Stimulated activated CD8-positive, alpha-beta memory T cell treated with anti-CD3 and anti-CD28 coated beads, Interleukin-7, amount 100 ng/mL, for 24 hours (primary cell): ENCODE measurements at places on chromosomes 6 and 20.

- no peak for DNase-seq
Observed at GRCh38 chr20:35576816-35577215, 34.9 kb downstream of the ERGIC3 start.

DNA sequence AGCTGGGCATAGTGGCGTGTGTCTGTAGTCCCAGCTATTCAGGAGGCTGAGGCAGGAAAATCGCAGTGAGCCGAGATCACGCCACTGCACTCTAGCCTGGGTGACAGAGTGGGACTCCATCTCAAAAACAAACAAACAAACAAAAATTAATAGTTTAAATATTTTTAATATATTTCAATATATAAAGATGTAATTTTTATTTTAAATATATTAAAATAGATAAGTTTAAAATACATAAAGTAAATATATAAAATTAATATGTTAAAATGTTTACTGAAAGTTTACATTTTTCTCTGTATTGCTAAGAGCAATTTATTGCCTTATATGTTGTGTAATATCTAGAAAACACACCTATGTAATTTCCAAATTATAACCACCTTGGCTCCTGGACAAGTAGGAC lies 44.7 kb upstream of the ESR1 start:
- no peak for DNase-seq

DNA sequence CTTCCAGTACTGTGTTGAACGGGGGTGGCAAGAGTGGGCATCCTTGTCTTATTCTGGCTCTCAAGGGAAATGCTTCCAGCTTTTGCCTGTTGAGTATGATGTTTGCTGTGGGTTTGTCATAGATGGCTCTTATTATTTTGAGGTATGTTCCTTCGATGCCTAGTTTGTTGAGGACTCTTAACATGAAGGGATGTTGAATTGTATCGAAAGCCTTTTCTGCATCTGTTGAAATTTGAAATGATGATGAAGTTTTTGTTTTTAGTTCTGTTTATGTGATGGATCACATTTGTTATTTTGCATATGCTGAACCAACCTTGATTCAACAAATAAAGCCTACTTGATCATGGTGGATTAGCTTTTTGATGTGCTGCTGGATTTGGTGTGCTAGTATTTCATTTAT lies 48.0 kb downstream of the RPRD1B start:
- no peak for DNase-seq

DNA sequence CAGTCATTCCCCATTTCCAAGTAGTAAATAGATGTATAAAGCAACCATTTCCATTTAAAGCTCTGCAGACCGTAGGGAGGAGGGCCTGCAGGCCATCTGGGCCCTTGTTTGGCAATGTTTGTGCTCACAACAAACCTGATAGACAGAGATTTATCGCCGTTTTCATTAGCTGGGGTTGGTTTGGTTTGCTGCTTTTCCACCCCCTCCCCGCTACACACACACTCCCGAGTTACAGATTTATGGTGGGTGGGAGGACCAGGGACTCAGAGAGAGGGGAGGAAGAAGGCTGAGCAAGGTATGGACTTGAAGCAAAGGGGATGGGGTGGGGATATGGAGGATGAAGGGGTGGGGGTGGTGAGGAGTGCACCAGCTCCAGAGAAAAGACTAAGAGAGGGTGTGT lies 36.6 kb upstream of the FOXP4 start:
- DNase-seq = no peak

DNA sequence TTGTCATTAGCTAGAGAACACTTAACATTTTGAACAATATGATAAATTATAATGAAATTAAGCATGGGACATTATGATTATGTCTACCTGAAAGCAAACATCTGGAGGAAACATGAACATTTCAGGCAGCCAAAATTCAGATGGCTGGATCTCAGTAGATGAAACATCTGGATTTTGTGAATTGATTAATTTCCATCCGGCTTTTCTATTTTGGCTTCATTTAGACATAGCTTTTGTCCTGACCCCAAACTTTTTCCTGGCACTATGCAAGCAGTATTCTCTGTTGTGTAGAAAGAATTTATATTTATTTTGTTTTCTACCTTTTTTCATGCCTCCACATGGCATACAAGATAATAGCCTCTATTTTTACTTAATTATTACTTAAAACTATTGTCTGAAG lies 186.3 kb downstream of the OGFRL1 start:
- DNase-seq = no peak

DNA sequence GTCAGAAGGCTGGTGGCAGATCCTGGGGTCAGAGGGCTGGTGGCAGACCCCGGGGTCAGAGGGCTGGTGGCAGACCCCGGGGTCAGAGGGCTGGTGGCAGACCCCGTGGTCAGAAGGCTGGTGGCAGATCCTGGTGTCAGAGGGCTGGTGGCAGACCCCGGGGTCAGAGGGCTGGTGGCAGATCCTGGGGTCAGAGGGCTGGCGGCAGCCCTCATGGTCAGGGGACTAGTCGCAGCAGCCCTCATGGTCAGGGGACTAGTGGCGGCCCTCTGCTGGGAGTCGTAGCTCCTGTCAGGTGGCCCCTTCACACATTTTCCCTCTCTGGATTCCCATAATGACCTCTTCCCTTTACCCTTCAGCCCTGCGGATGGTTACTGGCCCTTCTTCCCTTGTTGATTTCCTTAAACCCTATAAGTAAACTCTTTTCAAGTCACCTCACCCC lies 86.7 kb downstream of the CDC5L start:
- DNase-seq = no peak

- DNase-seq = no peak
Observed at GRCh38 chr20:6074145-6074561, 20.3 kb upstream of the LRRN4 start.

DNA sequence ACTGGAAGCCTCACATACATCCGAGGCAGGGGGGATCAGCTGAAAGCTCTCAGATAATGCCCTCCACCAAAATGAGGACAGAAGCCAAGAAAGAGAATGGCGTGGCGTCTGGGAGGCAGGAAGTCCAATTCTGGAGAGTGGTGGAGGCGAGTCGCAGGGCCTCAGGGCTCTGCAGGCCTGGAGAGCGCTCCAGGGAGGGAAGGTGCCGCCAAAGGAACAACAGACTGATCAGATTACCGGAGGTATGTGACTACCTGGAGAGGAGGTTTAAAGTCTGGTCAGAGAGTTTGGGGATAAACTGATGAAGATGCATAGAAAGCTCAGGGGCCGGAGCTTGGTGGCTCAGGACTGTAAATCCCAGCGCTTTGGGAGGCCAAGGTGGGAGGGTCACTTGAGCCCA lies 11.2 kb upstream of the IP6K3 start:
- no peak for DNase-seq

DNA sequence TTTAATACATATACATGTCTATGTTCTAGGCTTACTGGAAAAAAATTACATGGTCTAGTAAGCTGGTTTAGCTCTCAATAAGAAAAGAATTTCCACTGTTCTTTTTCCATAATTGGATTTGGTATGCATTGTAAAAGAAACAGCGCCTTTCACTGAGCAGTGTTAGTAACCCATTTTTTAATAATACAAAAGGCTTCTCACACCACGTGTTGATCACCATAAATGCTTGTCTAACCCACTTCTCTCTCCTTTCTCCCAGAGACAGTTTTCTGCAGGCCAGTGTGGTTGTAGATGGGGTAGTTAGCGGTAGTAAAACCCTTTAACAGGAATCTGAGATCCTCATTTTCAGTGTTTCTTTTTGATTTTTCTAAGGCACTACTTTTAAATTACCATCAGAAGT lies 348.7 kb upstream of the MANEA start:
- no peak for DNase-seq

GRCh38 chr6:116010790-116011401 lies 49.8 kb downstream of the FRK start:
- peak; percentile 5 for DNase-seq

GRCh38 chr6:47785182-47785581 lies 3.4 kb downstream of the OPN5 start:
- DNase-seq = no peak

DNA sequence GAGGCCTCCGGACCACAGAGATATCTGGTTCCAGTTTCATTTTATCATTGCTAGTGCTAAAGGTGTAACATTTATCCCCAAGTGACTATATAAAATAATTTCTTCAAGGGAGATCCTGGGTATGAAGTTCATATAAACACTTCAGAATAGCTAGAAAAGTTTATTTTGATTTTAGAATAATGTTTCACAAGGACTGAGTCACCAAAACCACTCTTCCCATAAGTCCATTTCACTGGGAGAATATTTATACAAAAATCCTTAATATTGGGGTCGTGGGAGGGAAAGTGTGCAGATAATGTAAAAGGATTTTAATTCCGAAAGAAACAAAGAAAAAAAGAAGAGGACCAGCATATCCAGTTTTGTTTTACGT lies 128.1 kb downstream of the ISM1 start:
- DNase-seq = no peak

DNA sequence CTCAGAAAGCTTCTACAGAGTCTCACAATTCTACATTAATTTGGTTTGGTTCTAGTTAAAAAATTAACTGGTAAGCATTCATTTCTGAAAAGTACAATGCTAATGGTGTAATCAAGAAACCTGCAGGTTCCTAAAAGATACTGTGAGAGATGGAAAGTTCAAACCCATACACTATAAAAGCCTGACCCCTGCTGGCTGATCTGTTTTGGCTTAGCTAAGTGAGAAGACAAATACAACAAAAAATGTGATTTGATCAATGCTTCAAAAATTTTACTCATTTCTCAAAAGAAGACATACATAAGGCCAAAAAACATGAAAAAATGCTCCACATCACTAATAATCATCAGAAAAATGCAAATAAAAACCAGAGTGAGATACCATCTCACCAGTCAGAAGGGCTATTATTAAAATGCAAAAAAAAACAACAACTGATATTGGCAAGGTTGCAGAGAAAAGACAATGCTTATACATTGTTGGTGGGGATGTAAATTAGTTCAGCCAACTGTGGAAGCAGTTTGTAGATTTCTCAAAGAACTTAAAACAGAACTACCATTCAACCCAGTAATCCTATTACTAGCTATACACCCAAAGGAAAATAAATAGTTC lies 102.8 kb downstream of the MOXD1 start:
- DNase-seq = no peak

- DNase-seq = no peak
Observed at GRCh38 chr6:24490948-24491347, 1.6 kb upstream of the GPLD1 start.

- no peak for DNase-seq
Observed at GRCh38 chr6:143504369-143504768, 7.2 kb downstream of the FUCA2 start.

- DNase-seq = no peak
Observed at GRCh38 chr6:137496368-137496767, 2.2 kb upstream of the OLIG3 start.

DNA sequence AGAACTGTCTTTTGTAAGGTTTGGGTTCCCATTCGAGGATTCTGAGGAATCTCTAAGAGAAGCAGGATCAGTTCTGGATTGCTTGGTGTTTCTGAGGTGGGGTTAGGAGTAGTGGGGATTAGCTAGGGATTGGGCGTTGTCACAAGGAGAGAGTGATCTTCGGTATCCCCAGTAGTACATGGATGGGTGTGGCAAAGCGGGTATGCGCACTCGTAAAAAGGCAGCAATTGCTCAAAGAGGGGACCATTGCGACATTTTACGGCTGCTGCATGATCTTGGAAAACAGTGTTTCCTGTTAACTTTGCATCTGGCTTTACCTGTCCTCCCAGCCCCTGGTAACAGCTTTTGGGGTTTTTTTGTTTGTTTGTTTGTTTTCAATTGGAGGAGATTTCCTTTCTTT lies 9.7 kb upstream of the ZSCAN9 start:
- no peak for DNase-seq

DNA sequence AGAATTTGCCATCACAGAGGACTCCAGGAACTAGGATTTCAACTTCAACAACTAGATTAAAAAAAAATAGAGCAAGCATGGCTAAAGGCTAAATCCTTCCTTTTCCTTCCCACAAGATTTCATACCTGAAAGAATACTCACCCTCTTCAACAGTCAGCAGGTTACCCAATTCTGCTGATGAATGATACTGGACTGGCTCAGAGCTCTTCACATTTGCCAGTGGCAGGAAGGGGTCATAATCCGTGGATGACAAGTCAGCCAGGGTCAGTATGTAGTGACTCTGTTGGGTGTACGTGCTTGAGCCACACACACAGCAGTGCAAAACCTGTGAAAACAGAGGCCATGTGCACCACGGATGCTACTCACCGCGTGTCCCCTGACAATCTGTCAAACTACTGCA lies 152.9 kb downstream of the INSM1 start:
- DNase-seq = no peak

DNA sequence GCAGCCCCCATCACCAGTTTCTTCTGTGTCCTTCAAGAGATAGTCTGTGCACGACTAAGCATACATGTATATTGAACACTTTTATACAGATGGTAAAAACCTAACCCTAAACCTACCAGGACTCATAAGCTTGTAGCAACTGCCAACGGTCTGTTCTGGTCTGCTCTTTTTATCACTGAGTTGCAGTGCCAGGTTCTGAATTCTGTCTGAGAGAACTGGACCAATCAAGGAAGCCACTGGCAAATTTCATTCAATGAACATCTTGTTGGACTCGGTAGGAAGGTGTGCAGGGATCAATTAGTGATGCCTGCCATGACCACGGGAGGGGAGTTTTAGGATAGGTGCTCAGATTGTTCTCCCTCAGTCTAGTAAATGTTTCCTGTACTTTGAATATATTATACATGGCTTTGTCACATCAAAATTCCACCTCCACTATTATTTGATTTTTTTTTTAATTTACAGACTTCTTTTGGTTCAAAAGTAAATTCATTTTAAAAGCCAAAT lies 146.8 kb downstream of the EYA2 start:
- DNase-seq = no peak

DNA sequence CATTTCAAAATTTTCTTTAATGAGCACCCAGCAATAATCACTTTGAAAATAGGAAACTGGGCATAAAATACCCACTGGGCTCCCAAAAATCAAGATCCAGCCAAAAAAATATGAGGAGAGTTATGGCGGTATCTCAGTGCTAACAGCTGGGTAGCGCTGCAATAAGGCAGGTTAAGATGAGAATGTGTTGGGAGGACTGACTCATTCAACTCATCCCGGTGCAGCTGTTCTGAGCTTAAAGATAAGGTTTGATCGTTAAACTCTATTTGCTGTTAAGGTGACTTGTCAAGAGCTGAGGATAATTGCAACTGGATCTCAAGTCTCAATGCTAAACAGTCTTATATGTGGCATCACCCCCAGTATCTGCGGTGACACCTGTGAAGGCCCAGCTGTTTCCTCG lies 507.7 kb downstream of the EPM2A start:
- DNase-seq = no peak
